ENCODE measurements at places on chromosomes 4 and X.

DNA sequence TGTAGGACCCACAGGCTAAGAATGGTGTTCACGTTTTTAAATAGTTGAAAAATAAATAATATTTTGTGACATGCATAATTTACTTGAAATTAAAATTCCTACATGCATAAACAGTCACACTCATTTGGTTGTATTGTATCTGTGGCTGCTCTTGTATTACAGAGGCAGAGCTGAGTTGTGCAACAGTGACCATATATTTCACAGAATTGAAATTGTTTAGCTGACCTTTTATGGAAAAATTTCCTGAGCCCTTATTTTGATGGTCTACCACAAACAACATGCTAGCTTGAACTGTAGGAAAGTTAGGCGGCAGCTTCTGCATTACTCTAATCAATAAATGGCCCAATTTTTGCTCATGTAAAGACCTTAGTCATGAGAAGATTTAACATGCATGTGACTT is 633.4 kb upstream of the AADAT start:
- no peak for DNase-seq

DNA sequence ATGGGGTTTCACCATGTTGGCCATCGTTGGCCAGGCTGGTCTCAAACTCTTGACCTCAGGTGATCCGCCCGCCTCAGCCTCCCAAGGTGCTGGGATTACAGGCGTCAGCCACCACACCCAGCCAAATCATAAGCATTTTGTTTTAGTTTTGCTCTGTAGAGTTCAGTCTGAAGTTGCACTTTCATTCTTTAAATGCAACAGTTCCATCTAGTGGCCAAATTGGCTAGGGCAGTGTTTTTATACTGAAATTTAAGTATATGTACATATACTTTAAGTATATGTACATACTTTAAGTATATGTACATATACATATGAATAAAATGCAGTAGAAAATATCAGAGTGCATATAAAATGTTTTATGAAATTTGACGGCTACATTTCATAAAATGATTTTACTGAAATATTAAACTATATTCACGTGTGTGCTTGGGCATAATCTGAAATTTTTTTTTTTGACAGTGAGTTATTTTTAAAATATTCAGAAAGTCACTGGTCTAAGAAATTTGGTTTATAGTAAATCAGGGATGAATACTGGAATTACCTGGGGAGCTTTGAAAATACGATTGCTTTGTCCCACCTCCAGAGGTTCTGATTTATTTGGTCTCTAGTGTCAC is 145.5 kb downstream of the NWD2 start:
- DNase-seq = peak; percentile 77

GRCh38 chr4:126705266-126705665 is 927.5 kb upstream of the INTU start:
- no peak for DNase-seq

- DNase-seq = no peak
Observed at GRCh38 chr4:140943486-140944198, 187.5 kb upstream of the TBC1D9 start.

- no peak for DNase-seq
Observed at GRCh38 chr4:3397128-3397527, 44.6 kb upstream of the HGFAC start.

DNA sequence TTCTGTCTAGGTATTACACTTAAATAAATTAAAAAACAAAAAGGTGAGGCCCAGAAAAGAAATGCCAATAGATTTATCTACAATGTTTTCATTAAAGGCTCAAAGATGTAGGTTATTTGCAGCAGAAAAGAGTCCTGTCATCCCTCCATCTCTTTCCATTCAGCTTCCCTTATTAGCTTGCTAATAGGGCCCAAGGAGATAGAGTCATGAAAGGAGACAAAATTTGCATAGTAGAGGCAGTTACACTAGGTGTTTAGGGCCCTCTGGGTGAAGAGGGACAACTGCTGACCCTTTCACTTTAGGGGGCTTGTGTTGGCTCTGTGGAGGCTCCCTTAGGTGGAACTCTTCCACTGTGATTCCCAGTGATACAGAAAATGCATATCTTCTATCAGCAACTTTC is 58.4 kb upstream of the TACR3 start:
- no peak for DNase-seq

- DNase-seq = no peak
Observed at GRCh38 chr4:24662542-24662941, 78.2 kb upstream of the DHX15 start.

DNA sequence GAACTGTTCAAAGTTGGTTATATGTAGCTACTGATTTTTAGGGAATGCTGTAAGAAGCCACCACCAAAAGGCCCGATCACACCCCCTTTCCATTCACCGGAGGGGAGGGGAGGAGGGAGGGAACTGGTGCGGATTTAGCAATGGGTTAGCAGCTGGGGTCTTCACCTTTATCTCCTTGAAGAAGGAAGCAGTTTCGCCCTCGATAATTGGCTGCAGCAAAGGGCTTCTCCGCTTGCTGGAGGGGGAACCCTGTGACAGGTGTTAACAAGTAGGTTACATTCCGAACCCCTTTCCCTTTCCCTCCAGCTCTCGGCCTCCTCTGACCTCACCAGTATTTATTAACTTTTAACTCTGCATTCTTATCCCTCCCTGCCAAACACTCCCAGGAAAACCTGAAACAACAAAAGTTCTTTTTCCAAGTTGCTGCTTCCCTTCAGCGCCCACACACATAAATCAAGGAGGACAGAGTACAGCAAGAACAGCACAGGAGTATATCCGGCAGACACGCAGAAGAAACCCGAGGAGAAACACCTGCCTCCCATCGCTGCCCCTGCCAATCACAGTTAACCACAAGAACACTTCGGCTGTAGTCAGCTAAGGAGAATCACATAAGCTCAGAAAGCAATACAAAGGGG is 39.8 kb upstream of the NAP1L5 start:
- DNase-seq = peak; percentile 67

- peak; percentile 53 for DNase-seq
Observed at GRCh38 chrX:70720721-70721120, 187.8 kb downstream of the TEX11 start.

GRCh38 chr4:7434766-7435150 is at the start of gene PSAPL1:
Gene PSAPL1 (minus strand): TSS chr4:7434930. CDS start chr4:7434879, 51 bp downstream.
- DNase-seq = peak; percentile 72
